ENCODE measurements at places on chromosomes 2 and 18.
A peak's percentile ranks its signal among the peaks of the same experiment; 100 is the strongest.

GRCh38 chr2:94996305-94997100 is 29.0 kb upstream of the MAL start:
- DNase-seq, result no peak

GRCh38 chr2:127626917-127627739 is 18.8 kb upstream of the GPR17 start:
- DNase-seq, result no peak

GRCh38 chr2:17915811-17916518 is 37.5 kb downstream of the KCNS3 start:
- no peak for DNase-seq

DNA sequence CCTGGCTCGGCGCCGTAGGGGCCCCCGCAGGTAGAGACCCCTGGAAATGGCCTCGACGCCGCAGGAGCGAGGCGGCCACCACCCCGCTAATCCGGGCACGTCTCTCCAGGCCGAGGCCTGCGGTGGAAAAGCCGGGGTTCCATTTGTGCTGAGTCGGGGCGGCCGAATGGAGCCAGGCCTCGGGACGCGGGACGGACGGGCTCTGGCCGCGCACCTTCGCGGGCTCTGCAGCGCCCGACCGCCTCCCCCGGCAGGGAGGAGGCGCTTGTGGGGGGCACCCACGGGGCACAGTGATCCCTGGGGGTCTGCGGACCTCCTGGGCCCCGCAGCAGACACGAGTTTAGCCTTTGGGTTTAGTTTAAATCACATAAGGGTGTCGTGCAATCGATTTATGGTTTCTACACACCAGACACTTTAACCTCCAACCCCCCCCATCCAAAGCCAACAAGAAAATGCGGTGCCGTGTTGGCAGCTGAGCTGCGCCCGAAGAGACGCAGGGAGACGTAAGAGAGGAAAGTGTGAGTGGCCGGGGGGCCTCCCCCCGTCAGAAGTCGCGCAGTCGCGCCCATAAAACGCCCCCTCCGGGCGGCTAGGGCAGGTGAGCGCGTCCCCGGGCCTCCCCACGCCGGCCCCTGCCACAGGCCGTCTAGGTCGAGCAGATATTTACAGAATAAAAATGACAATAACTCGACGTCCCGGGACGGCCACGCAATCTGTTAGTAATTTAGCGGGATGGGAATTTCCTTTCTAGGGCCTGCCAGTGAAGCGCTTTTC is 1.0 kb upstream of the NFATC1 start:
- DNase-seq, result peak; percentile 77

DNA sequence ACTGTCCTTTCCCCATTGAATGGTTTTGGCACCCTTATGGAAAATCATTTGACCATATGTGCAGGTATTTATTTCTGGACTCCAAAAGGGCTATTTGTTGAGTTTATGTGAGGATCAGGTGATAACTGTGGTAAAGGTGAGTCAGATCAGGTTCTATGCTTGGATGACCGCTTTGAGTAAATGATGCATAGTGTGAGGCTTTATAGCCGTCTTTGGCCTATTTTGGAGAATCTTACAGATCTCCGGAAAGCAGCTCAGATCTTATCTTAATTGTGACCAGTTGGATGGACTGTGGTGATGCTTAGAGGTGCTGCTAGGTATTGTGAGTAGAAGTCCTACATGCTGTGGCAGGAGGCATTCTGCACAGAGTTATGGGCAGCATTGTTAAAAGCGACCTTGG is 126.2 kb downstream of the METTL8 start:
- DNase-seq, result no peak

- DNase-seq, result no peak
These were observed 20.3 kb downstream of the GKN2 start for GRCh38 chr2:68932402-68932801.

GRCh38 chr2:139518321-139518720 is 738.1 kb upstream of the NXPH2 start:
- no peak for DNase-seq

DNA sequence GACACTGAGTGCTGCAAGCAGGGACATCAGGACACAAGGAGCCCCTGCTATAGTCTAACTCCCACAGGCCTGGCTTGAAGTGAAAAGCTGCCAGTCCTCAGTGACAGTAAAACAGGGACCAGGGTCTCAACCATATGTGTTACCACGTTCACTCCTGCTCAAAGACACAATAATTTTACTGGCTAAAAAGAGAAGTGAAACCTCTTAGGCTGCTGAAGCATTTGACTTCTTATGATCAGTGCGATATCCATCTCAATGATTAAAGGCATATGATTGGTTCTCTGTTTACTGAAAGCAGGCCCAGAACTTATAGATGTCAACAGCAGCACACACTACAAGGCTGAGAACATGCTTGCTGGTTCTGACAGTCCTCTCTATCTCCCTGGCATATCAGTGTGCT is 129.8 kb upstream of the LMAN1 start:
- no peak for DNase-seq

GRCh38 chr2:217216982-217217381 is 357.1 kb upstream of the TNP1 start:
- no peak for DNase-seq

- DNase-seq, result no peak
These were observed 140.2 kb downstream of the UBE2E3 start for GRCh38 chr2:181120625-181121024.

- DNase-seq, result no peak
These were observed 42.8 kb downstream of the PROKR1 start for GRCh38 chr2:68686178-68686577.

- DNase-seq, result no peak
These were observed at the start of gene FLACC1 for GRCh38 chr2:201357221-201357620. Gene FLACC1, minus strand, starts transcription at chr2:201357345. Its CDS starts 5,941 bp downstream, at chr2:201351404.

GRCh38 chr2:115484983-115485382 is 1042.5 kb downstream of the DPP10 start:
- no peak for DNase-seq

DNA sequence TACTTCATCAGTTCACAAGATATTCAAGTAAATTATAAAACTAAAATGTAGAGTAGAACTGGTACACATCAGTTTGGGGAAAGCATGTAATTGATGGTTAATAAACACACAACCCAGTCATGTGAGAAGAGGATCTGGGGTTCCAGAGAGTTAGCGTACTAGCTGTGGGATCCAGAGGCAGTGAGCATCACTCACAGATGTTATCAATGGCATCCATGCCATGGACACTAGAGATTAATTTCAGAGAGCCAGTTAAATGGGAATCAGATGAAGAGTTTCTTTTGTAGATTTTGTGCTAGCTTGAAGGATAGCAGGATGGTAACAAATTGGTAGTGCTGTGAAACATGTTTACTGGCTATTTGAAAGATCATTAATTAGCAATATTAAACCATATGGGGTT is 21.8 kb upstream of the CCDC68 start:
- no peak for DNase-seq

DNA sequence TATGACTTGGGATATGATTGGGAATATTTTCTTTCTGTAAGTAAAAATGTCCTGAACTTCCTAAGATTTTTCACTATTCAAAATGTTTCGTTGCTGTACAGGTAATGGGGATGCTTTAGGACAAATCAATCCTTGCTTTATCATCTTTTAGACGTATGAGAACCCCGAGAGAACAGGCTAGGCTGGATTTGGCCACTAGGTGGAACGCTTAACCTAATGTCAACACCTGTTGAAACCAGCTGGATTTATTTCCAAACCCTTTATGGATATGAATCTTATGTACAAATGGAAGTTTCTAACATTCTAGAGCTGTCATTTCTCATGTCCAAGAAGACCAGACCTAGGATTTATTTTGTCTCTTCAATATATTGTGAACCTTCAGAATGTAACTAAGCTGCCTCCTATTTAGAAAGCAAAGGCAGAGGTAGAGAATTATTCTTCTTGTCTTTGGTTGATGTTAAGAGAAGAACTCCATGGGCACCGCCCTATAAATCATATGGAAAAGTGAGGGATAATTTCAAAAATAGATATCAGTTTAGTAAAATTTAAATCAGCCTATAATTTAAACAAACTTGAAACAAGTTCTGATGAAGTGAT is 96.7 kb downstream of the PMAIP1 start:
- DNase-seq, result no peak

DNA sequence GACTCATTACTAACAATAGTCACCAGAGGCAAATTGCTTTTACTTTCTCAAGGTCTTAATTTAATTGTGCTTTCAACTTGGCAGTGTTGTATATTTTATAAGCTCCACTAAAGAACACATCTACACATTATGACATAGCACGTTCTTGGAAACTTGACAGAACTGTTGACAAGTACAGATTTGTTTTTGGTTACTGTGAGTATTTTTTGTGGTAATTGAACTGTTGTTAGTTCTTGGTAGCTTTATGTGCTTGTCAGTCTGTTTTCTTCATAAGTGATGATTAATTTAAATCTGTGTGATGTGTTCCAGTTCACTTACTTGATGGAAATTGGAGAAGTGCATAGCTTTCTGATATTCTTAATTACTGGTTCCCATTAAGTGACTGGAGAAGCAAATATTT is 63.9 kb downstream of the COMMD1 start:
- no peak for DNase-seq

- no peak for DNase-seq
These were observed 129.8 kb upstream of the EPAS1 start for GRCh38 chr2:46167406-46167805.

GRCh38 chr2:146785101-146785500 is 1059.7 kb upstream of the ACVR2A start:
- no peak for DNase-seq
